ENCODE measurements at places on chromosomes 12 and 14.

GRCh38 chr14:22606380-22606779, 8.3 kb downstream of the ABHD4 start:
- no peak for DNase-seq

- no peak for DNase-seq
Measured at GRCh38 chr12:41074473-41074769, 113.7 kb upstream of the PDZRN4 start.

- no peak for DNase-seq
Measured at GRCh38 chr14:82719617-82720016, 1186.0 kb upstream of the SEL1L start.

DNA sequence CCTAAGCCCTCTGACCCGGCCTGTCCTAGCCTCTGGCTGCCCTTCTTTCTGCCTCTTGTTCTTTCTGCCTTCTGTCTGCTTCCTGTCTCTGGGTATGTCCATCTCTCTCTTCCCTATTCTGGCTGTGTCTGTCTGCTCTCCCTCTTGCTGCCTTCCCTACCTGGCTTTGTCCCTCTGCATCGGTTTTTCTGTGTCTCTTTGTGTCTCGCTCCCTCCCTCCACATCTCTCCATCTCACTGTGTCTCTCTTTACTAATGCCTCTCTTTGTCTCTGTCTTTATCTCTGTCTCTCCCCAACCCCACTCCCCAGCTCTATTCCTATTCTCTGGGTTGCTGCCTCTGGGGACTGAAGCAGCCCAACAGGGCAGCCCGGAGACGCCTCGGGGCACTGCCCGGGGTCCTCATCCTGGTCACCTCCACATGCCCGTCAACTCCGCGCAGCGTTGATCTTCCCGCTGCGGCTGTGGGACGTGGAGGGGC, 10.1 kb downstream of the SHMT2 start:
- no peak for DNase-seq

- DNase-seq, result no peak
Measured at GRCh38 chr14:75711796-75712211, 50.8 kb downstream of the TTLL5 start.

- DNase-seq, result no peak
Measured at GRCh38 chr14:74437496-74438053, 11.6 kb upstream of the SYNDIG1L start.

DNA sequence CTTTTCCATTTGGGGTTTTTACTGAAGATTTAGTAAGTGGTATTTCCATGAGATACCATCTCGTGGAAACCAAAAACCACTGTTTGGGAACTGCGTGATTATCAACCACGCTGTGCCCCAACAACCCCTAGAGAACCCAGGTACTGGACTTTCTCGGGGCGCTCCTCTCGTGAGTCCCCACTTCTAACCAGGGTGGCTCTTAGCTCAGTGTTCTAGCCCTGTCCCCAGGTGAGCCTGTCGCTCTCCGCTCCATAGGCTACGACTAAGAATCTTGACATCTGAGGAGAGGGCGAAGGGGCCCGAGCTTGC, 686 bp downstream of the MCRS1 start:
- no peak for DNase-seq

- no peak for DNase-seq
Measured at GRCh38 chr12:15829949-15830348, 40.8 kb upstream of the EPS8 start.

- DNase-seq, result no peak
Measured at GRCh38 chr12:271161-271560, 8.5 kb upstream of the SLC6A13 start.

GRCh38 chr12:54549774-54550451, 512 bp downstream of the PDE1B start:
- DNase-seq, result no peak

DNA sequence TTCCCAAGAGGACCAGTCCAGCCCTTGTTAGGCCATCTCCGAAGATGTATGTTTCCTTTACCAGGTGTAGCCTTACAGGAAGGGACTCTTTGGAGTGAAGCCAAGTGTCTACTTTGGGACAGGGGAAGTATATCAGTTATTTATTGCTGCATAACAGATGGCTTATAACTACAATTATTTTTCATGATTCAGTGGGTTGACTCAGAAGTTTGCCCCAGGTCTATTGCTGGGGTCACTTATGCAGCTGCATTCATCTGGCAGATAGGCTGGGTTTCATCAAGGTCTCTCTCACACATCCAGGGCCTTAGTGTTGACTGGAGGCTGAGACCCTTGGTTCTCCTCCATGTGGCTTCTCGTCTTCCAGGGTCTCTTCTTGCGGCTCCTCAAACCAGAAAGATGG, 170.1 kb downstream of the NRXN3 start:
- DNase-seq, result no peak

Measured in GM12892 (cell line).